ENCODE measurements at places on chromosomes 2 and 18. TPM values are rescaled to one million over a fixed set of nuclear protein-coding genes. Genes with fewer than 3 reads are reported as not detected.

DNA sequence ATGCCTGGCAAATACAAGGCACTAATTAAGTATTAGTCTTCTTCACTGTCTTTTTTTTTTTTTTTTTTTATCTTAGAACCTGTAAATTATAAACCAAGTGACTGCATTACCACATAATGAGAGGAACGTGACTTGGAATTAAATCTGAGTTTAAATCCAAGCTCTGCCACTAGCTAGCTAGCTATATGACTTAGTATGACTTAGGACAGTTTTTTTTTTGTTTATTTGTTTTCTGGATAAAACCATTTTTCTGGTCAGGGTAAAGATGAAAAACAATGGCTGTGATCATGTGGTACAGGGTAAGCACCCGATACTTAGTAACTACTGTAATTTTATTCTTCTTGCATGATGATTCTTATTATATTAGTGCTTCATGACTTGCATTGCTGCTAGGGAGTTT is 191.8 kb upstream of the LRRTM1 start:
- DNase-seq = no peak

- DNase-seq = no peak
Measured at GRCh38 chr18:77486985-77487384, 237.3 kb downstream of the GALR1 start.

DNA sequence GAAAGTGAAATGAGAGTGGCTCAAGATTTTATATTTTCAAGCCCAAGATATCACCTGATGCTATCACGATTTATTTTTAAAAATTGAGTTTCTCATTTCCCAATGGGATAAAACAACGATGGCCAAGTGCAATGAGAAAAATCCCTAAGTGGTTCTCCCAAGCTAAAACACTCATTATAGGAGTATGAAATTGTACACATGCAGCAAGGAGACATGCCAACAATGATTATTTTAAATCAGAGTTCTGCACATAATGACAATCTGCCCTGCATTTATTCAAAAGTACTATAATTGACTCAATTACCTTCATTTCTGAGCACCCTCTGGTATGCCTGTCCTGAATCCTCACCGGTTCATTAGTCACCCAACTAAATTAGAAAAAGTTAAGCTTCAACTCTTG is 12.7 kb downstream of the CYTIP start:
- no peak for DNase-seq

SERPINB7 gene
- 6.1 TPM for total RNA-seq

LOXHD1 gene
- total RNA-seq = under 0.01 TPM

- DNase-seq = peak; percentile 44
Measured at GRCh38 chr2:16553226-16553625, 112.4 kb downstream of the CYRIA start.

DNA sequence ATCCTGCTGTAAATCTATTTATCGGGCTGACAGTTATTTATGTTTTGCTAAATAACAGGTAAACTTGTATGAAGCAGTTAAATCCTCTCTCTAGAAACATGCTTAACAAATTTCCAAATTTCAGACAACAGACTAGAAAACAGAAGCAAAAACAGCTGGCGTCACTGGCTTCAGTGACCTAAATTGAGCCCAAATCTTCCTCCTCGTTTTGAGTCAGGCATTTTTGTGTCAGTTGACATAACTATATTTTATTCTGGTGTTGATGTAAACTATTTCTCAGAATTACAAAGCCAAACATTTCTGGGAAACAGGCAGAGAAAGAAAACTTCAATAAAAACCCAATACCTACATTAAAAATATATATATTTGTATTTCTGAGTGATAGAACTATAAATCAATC is 21.7 kb downstream of the RBMS1 start:
- DNase-seq = peak; percentile 64

NT5DC4 gene
- total RNA-seq = not detected

DNA sequence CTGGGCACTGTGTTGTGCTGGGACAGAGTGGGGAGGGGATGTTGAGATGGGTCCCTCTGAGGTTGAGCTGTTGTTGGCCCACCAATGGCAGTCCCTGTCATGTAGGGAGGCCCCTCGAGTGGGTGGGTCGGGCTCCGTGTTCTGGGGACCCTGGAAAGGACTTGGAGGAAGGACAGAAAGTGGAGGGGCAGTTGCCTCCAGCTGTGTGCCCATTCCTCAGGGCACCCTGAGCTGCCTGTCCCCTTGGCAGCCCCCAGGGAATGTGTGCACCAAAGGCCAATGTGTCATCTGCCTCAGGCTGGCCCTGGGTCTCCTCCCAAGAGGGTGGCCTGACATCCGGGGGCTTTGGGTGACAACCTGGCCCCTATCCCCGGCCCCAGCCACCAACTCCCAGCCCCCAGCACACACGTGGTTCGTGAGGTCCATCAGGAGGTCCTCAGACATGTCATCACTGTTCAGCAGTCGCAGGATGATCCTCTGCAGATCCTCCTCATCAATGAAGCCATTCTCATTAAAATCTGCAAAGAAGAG is 57.7 kb downstream of the CIB4 start:
- no peak for DNase-seq

ANKRD30B gene
- total RNA-seq = 1.9 TPM

- no peak for DNase-seq
Measured at GRCh38 chr2:77270433-77270832, 251.7 kb downstream of the LRRTM4 start.

GRCh38 chr2:64630752-64631151 is 23.0 kb downstream of the SERTAD2 start:
- DNase-seq = no peak

- DNase-seq = no peak
Measured at GRCh38 chr2:190272457-190272842, 47.2 kb downstream of the HIBCH start.

STARD6 gene
- not detected for total RNA-seq

DNA sequence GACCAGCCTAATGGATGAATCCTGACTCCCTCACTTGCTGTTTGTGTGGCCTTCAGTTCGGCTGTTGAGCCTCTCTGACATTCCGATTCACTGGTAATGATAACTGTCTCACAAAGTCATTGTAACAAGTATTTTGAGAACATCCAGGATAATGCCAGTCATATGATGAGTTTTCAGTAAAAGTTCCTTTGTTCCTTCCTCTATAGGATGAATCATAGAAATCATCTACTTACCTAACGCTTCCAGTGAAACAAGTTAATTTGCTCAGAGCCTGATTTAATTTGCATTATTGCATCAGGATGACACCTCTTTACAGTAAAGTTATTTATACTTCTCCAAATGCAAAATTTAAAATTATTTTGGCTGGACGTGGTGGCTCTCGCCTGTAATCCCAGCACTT is 32.0 kb downstream of the RAB31 start:
- no peak for DNase-seq

- peak; percentile 36 for DNase-seq
Measured at GRCh38 chr2:74922592-74923227, 35.7 kb upstream of the POLE4 start.

ONECUT2 gene
- total RNA-seq = under 0.01 TPM

DNA sequence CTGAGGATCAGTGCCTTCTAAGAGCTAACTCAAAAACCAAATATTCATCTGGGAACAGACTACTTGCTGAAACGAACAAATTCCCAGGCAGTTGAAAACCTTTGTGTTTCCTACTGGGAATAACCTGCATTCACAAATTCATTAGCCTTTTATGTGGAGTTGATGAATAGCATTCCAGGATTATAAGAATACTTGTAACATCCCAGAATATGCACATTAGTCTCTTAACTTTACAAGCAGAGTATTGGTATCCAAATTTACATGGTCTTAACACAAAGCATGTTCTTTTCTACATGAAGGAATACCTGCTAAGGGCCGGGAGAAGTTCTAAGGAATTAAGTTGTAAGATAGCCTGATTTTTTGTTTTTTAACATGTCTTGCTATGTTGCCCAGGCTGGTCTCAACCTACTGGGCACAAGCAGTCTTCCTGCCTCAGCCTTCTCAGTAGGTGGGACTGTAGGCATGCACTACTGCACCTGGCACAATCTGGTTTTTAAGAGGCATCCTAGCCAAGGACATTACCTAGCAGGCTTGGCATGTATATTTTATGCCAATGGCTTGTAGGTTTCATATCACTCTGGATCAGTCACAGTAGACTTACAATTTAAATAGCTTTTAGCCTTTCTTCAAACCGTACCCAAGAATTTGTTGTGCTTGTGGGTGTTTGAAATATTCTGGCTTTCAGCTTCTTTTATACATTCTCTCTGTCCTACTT is 50.7 kb downstream of the MGAT5 start:
- no peak for DNase-seq

ADAM23 gene
- 9.5 TPM for total RNA-seq

DNA sequence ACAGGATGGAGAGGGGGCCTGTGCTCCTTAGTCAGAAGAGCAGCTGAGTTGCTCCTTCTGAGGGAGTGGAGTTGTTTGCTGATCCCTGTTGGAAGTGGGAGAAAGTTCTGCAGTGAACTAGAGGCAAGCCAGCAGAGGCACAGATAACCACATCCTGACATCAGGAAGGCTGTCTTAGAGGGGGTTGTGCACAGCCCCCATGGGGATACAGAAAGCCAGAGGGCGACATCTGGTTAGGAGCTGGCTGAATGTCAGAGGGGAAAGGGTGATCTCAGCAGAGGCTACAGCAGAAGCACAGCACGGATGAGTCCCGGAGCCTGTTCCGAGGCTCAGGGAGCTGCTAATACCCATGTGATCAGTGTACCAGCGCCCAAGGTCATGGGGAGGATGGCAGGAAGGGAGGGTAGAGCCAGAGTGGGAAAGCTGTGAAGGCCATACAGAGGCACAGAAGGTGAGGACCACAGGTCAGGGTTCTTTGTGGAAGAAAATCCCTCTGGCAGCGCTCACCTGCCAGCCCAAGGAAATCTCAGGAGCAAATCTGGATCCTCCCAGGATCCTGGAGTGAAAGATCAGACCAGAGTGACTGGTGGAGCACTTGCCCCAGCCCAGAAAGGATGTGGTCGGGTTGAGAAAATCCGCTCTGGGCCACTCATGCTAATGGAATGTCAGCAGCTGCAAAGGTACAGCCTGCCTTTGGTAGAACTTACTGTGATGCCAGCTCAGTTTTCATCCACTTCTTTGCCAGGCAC is 111.8 kb downstream of the STPG4 start:
- DNase-seq = peak; percentile 94

DNA sequence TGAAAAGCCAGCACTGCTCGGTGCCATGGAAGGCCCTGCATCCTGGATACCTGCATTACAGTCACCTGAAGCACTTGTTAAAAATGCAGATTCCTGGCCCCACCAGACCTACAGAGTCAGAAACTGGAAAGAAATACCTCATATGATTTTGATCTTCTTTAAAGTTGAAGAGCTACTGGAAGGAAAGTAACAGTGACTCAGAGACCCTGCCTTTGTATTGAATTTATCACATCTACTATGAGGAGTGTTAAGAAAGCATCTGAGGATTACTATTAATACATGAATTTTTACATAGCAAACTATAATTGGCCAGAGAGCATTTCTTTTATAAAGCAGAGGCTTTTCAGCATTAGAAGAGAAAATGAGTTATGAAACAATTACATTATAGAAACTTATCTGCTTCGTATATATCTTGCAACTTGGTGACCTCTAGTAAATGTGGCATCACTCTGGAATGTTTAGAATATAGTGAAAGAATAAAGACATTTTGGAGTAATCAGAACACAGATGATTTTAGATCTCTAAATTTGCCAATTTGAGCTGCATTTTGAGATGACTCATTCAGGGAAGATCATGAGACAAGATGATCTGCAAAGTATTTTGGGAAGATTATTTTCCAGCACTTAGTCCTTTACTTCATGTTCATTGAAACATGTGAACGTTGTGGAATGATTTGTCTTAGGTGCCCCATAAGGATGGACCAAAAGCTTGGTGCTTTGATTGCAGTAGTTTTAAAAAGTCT is 12.2 kb downstream of the PTPRM start:
- peak; percentile 9 for DNase-seq

- DNase-seq = no peak
Measured at GRCh38 chr2:184527058-184527457, 71.3 kb upstream of the ZNF804A start.

- peak; percentile 50 for DNase-seq
Measured at GRCh38 chr2:179272406-179273192, 8.0 kb upstream of the SESTD1 start.

- DNase-seq = no peak
Measured at GRCh38 chr2:10342245-10342951, 39.7 kb downstream of the HPCAL1 start.

SLC30A3 gene
- total RNA-seq = 0.32 TPM

DNA sequence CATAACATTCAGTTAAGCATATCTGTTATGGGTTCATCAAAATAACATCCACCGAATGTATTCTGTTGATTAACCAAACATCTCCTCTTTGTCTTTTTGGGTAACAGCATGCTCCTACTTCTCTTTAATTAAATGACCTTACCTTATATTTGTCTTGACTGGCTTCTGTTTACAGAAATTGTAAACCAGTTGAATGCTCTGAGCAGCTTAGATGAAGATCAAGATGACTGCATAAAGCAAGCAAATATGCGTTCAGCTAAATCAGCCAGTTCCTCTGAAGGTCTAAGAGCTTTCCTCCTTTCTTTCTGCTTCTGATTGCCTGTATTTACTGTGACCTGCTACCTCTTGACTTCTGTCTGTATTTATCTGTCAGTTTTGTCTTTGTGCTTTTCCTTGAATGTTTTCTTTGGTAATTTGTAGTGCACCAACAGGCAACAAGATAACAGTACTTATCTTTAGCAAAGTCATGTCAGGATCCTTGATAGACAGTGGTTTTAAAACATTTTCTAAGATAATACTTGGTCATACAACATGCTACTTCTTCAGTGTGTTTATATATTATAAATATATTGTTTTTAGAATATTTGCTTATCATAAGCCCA is 152.8 kb downstream of the EHBP1 start:
- DNase-seq = no peak

DNA sequence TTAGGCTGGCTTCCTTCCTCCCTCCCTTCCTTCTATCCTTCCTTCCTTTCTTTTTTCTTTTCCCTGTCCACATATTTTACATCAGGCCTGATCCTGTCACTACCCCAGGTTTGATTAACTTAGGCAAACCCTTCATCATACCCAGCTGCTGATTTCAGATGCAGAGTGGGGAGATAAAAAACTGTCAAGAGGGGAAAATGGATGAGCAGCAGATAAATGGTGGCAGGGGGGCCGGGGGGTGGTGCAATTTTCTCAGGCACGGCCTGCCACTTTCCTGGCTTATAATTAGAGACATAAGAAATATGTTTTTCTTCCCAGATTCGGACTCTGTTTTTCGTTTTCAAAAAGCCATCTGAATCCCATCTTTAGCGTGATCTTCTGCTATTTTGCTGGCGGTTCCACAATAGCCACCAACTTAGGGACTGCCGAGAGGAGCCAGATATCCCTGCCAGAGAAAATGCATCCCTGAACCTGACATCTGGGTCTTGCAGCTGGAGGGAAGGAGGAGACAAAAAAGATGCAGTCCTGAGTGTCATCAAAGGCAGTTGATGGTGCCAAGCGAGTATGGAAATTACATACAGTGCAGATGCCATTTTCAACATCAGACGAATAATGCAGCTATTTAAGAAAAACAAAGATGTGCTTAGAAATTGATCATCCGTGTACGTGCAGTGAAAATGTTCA is 49.9 kb downstream of the CXCR4 start:
- DNase-seq = no peak

ANKRD39 gene
- total RNA-seq = 5.8 TPM

DNA sequence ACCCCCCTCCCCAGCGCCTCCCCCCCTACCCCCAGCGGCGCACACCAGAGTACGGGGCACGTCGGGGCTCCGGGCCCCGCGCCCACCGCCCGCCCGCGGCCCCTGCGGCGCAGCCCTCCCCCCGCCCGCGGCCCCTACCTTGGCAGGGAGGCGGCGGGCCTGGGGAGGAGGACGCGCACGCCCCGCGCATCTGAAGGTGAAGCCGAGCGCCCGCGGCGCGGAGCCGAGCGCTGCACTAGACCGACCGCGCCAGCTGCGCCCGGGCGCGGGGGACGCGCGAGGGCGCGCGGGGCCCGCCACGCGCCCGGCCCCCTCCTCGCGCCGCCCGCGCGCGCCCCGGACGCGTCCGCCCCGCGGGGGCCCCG is at the start of gene ZNF516:
TSS of gene ZNF516 (minus strand) at position 237 of the 365 bp plus-strand sequence. CDS start 52,188 bp downstream, outside the sequence.
- DNase-seq = peak; percentile 31

Data from fibroblast of villous mesenchyme (primary cell).